Esophagus squamous epithelium (tissue), 5 donors: ENCODE measurements at places on chromosomes 11 and 22.

DNA sequence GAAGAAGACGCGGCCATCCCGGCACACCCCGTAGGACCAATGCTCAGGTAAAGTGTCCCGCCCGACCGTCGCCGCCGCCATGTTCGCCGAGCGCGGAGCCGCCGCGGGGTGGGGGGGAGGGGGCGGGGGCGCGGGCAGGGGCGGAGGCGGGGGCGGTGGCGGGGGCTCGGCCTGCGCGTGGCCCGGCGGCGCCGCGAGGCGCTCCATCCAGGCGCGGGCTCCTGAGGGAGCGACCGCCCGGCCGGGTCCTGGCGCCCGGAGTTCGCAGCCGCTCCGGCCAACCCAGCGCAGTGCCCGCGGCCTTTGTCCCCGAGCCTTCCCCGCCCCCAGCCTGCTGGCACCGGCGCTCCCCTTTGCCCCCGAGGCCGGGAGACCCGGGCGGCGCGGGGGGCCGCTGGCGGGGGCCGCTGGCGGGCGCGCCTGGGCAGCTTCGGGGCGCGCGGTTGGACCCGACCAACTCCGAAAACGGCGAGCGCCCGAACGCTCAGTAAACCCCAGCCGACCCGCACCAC, at the start of gene PLEKHA7:
PLEKHA7 (minus strand) TSS at position 94 of the 512 bp plus-strand sequence; CDS start at position 81, 13 bp downstream.
- no peak for DNase-seq

DNA sequence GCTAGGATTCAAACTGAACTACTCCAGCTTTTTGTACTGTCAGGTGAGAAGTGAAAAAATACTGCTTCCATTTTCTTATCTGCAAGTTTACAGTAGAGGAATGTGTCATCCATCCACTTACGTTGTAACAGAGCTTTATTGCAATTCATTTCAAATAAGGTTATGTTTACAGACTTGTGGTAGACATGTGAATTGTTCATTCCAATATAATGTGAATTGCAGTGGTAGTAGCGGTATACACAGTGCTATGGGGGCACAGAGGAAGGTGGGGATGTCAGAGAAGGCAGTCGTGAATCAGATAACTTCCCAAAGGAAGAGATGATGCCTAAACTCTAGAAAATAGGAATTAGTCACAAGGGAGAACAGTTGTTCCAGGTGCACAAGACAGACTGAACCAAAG, 42.5 kb downstream of the CEP57 start:
- DNase-seq: no peak

- no peak for DNase-seq
Measured at GRCh38 chr22:30452861-30453260, 19.0 kb downstream of the SEC14L3 start.

DNA sequence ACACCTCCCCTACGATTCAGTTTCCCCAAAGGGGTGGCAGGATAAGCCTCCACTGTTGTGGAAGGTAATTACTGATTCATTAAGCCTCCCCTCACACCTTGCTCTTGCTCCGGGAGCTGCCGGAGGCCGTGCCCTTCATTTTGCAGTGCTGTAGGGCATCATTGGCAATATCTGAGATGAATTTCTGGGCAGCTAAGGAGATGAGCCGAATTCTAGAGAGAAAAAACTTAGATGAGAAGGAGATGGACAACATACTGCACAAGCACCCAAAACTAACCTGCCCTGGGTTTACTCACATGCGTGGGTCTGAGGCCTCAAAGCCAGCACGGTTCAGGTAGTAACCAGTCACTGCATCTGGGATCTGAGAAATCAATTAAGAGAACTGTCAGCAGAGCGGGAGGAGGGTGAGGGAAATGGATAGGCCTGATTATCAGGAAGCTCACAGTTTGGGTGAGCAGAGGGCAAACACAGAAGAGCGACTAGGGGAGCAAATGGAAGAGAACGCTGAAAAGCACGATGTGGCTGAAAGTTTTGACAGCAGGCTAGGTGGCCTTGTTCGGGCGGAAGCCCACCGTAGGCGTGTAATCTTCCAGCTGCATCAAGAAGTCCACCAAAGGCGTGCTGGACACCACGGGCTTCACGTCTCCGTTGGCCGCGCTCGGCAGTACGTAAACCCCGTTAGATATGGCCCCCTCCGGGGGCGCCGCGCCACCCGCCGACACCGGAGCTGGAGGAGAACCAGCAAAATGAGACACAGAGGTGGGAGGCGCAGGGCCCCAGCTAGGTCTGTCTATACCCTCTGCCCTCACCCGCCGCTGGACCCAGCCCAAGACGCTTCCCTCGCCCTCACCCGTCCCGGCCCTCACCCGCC, 689 bp downstream of the TAF10 start:
- no peak for DNase-seq

- DNase-seq: no peak
Measured at GRCh38 chr11:117097014-117097388, 1.2 kb downstream of the SIK3 start.

GRCh38 chr11:5712507-5712906, 22.9 kb downstream of the TRIM22 start:
- no peak for DNase-seq

DNA sequence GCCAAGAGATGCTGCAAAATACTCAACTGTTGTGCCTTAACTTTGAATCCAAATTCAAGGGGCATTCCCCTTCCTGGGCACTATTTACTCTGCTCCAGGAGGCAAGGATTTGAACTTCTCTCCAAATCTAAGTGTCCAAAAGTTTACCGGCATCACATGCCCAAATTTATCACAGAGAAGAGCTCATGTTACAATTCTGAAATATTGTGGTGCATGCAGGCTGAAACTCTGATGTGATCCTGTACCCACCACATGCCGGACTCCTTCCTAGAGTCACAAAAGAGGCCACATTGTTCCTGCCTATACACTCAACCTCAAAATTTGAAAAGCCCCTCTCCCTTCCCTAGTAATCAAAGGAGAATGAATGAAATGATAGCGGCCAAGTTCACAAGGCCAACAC, 1.3 kb downstream of the TRAF6 start:
- DNase-seq: no peak

DNA sequence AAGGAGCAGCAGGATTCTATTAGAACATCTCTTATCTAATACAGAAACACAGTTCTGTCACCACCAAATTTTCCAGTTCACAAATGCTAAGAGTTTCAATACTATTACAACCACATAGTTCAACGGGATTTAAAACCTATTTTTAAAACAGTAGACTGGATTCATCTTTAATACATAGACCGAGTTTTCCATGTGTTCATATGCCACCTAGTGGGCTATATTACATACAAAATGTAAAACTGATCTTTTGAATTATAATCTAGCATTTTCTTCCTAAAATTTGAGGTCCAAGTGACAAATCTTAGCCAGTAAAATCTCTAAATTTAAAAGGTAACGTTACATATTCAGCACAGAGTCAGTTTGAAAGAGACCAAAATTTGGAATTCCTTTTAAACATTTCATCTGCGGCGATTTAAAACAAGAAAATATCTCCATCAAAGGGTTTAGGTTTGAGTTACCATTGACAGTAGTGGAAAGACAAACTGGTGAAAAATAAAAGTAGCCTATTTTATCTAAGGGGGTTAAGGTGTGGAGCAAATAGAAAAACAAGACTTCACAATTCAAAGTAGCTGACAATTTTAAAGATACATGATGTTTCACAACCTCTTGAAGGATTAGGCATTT, 269.3 kb upstream of the MPPED2 start:
- no peak for DNase-seq

DNA sequence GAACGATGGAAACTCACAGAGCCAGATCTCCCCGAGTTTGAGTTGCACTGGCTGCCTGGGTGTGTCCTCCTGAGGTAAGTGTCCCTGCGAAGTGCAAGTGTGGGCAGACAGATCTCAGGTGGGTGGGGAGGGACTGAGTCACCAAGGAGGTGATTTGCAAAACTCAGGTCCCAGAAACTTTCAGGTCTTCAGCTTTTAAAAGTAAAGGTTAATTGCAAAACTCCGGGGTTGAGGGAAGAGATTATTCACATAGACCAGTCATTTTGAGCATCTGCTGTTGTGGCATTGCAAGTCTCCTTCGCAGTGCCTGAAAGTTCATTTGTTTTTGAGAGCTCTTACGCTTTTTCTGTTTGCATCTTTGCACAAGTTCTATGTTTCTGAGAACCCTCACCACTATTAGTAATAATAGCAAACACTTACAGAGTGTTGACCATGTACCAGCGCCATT, 7.1 kb downstream of the CD44 start:
- no peak for DNase-seq

GRCh38 chr11:27020751-27021150, 19.9 kb upstream of the BBOX1 start:
- no peak for DNase-seq

DNA sequence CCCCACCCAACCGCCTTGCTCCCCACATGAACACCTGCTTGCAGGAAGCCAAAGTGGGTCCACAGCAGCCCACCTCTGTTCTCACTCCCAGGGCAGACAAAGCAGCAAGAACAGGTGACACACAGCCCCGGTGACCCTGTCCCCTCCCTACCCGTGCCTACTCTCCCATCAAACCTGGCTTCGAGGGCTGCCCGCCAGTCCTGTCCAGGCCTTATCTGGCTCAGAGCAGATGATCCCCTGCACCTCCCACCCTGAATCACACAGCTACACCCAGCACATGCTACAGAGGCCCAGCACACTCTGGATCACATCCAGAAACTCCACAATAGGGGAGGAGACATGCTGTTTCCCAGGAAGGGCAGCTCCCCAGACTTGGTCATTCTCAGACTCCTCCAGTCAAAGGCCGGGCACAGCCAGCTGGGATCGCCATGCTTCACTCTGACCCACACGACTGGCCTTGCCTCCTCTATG, 6.2 kb upstream of the RGL4 start:
- no peak for DNase-seq

DNA sequence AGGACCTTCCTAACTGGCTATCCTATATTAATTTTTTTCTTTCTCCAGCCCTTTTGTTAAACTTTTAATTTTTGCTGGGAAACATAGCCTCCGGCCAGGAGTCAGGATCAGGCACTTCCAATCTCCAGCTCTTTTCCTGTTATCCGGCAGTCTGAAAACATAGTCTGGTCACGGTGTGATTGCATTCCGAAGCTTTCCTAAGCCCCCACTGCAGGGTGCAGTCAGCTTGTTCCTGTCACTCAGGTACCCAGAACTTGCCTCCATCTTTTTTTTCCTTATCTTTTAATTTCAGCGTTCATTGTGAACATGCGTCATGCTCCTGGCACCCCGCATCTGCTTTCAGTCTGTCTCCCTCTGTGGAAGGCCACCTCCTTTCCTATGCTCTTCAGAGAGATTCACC, 59.4 kb downstream of the GRK3 start:
- no peak for DNase-seq

DNA sequence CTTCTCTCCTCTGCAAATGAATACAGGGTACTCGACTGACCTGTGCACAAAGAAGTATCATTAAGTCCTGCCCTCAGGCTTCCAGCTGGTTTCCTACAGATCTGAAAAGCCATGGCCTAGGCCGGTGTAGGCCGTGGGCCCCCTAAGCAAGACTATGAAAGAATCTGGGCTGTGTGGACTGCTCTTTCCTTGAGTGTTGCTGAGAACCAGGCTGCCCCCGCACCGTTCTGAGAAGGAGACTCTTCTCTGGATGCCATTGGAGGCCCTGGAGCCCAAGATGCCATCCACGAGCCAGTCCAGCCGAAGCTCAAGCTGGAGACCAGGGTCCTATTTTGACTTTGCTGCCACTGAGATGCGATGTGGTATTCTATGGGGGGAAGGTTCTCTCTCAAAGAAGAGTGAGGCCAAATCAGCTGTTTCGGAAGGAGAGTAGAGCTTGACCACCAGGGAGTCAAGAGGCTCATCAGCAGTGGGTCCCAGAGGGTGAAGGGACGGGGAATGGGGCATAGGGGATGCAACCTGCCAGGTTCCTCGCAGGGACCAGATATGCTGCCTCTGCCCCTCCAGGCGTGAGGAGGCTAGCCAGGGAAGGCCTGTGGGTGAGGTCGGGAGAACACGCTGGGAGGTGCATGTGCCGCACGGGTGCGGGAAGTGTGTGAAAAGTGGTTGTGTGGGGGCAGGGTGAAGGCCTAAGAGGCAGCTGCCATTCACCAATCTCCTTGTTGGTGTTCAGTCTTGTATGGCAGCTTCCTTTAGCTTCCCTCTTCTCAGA, 96.4 kb upstream of the B3GAT1 start:
- DNase-seq: no peak

GRCh38 chr11:120007144-120007543, 130.8 kb downstream of the TRIM29 start:
- no peak for DNase-seq

DNA sequence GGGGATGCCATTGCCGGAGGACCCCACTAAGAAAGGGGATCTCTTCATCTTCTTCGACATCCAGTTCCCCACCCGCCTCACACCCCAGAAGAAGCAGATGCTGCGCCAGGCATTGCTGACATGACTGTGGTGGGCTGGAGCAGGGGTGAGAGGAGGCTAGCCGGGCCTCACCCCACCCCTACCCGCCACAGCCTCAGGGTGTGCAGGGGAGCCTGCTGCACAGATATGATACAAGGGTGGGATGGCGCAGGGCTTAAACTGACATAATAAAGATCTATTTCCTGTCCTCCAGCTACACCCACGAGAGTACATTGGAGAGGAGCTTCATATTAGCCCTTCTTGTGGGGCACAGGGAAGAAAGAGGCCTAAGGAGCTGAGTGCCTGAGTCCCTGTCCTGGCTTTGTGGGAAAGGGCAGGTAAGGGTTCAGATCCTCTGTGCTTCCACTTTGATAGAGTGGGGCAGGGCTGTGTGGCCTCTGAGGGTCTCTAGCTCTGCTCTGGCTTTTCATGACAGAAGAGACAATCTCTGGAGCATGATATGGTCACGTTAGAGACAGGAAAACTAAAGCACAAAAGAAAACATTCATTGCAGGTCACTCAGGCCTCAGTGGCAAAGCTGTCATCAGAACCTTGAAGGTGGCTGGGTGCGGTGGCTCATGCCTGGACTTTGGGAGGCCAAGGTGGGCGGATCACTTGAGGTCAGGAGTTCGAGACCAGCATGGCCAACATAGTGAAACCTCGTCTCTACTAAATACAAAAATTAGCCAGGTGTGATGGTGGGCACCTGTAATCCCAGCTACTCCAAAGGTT, 12.4 kb downstream of the UCP2 start:
- no peak for DNase-seq

DNA sequence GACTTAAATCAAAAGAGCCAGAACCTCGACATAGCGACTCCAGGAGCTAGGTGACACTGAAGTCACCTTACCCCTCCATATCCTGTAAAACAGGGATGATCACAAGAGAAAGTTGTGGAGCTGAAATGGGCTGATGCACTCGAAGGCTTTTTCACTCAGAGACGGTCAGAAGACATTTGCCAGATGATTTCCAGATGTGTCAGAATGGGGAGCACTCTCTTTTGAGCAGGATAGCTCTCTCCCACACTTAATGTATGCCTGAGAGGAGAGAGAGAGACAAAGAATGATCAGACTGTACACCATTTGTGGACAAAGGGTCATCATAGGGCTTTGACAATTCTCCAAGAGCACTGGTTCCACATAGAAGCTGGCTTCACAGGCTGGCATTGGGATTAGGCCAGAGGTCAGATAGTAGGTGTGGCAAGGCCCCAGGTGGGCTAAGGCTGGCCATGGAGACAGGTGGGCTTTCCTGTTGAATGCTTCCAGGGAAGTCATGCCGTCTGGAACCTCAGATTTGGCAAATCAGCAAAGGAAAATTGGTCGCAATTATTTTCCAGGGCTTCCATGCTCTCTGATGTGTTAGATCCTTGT, 42.3 kb upstream of the ETS1 start:
- DNase-seq: no peak

GRCh38 chr11:12735262-12735661, 61.0 kb downstream of the TEAD1 start:
- no peak for DNase-seq

- DNase-seq: no peak
Measured at GRCh38 chr11:39367534-39367933, 2091.9 kb downstream of the LRRC4C start.

- no peak for DNase-seq
Measured at GRCh38 chr11:26557666-26558065, 14.4 kb downstream of the MUC15 start.
